NCI-H2029 (cell line): ENCODE measurements at places on chromosomes 7 and 10.

DNA sequence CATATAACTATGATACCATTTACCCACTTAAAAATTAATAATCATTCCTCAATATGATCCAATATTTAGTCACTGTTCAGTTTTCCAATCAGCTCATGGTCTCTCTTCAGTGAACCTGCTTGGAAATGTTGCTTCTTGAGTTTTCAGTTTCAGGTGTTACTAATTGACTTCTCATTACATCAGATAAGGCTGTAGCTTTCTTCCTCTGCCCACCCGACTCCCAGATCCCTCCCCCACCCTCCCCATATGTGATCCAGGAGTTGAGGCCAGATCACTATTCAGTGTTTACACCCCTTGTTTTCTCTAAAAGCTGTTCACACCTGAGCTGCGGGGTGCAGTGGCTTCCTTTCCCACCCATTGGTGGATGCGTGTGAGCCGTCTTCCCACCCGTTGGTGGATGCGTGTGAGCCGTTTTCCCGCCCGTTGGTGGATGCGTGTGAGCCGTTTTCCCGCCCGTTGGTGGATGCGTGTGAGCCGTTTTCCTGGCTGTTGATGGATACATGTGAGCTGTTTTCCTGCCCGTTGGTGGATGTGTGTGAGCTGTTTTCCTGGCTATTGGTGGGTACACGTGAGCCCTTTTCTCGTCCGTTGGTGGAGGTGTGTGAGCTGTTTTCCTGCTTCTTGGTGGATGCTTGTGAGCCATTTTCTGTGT, 3.2 kb upstream of the MTG1 start:
- no peak for DNase-seq

DNA sequence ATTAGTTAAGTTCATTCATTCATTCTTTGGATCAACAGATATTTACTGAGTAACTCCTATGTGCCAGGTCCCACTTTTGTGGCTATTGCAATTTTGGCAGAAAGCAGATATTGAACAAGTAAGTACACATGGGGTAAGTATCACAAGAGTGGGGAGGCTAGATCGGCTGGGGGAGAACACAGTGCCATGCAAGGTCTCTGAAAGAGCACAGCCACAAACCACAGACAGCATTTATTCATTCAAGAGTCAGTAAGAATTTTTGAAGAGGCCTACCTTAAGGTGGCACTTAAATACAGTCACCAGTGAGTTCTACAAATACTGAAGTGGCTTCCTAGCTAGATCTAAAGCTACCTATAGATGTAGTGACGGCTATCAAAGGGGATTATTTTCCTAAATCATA, 304.2 kb downstream of the RNLS start:
- DNase-seq, result no peak

GRCh38 chr10:42648512-42648911, 10.1 kb upstream of the ZNF33B start:
- DNase-seq, result no peak

DNA sequence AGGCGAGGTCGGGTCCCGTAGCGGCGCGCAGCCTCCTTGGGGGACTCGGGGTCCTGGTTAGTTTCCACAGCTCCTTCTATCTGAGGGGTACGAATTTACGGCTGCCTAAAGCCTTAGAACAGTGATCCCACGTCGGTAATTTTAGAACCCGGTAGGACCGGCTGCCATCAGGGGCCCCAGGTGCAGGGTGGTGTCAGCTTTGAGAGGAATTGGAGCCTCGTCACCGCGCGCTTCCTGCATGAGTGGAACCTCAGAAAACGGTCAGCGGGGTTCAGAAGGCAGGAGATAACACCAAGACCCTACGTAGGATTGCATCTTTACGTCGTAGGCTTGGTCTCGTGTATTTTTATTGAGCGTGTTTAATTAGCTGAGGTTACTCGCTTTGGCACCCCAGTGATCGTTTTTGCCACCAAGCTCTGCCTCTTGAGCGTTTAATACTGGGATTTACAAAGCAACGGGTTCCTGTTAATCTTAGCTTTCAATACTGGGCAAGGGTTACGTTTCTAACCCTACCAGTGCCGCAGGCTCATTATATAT, 443 bp downstream of the RNF32 start:
- peak; percentile 30 for DNase-seq

GRCh38 chr10:130333185-130333584, 197.0 kb downstream of the GLRX3 start:
- DNase-seq, result no peak

GRCh38 chr7:1584700-1585099, 14.9 kb upstream of the PSMG3 start:
- DNase-seq, result no peak

GRCh38 chr10:115846528-115846927, 426.5 kb downstream of the GFRA1 start:
- DNase-seq, result no peak

DNA sequence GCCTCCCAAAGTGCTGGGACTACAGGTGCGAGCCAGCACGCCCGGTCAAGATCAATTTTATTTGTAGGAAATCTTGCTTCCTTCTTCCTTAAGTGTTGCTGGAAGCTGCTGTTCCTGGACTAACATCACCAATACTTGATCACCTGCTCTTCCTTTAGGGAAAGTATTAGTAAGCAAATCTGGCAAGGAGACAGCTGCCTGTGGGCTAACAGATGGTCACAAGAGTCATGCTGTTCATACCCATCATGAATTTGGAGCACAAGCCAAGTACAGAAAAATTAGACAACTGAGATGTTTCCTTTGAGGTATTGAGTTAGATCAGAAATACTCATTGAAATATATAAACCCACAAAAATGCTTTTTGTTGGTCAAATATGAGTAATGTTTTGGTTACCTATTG, 27.9 kb downstream of the BAIAP2L1 start:
- peak; percentile 46 for DNase-seq

DNA sequence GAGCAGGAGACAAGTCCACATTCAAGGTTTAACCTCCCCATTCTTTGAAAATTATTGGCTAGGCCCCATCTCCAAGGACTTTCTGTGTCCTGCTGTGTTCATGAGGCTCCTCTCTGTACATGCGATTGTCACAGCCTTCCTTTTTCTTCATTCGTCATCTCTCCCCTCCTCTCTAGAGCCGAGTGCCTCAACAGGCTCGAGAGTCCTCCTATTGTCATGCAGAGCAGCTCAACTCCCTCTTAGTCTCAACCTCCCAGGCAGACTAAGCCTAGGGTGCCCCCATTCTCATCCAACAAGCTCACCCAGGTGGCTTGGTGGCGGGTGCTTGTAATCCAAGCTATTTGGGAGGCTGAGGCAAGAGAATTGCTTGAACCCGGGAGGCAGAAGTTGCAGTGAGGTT, 35.1 kb upstream of the SAMD8 start:
- no peak for DNase-seq

GRCh38 chr10:19921300-19922140, 105.3 kb downstream of the PLXDC2 start:
- DNase-seq, result no peak

DNA sequence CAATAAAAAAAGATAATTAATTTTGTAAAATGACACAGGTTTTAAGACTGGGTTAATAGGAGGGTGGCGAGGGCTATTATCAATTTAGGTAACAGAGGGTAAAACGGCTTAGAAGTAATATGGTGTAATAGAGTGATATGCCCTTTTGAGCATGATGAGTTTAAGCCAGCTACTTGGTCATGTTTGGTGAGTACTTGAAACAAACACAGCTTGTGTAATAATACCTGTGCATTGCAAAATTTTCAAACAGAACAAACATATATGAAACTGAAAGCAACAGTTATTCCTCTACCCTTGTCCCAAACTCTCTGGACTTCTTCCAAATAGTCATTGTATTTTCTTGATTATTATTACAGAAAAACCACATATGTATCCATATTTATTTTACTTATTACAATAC, 241.7 kb downstream of the MAGI2 start:
- DNase-seq, result peak; percentile 48

- no peak for DNase-seq
These were observed 13.6 kb downstream of the KPNA7 start for GRCh38 chr7:99194301-99194700.

- no peak for DNase-seq
These were observed 21.0 kb upstream of the RALA start for GRCh38 chr7:39602351-39602750.

DNA sequence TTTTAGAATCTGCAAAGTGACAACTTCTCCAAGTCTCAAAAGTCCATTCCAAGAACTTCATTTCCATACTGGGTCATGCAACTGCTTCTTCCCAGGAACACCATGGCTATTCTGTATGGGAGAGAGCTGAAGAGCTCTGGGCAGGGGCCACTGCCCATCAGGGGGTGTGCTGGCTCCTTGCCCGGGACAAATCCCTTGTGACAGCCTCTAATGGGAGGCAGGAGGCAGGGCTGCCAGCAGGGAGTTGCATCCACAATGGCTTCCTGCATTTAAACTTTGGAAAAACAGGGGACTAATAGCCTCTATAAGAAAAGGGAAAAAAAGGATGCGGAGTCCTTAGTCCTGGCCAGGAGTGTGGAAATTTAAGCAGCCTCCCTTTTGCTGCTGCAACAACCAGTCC, 18.4 kb upstream of the FRMD4A start:
- no peak for DNase-seq

GRCh38 chr7:155796381-155797261, 15.6 kb downstream of the SHH start:
- peak; percentile 9 for DNase-seq

- no peak for DNase-seq
These were observed 190.4 kb downstream of the SLC25A13 start for GRCh38 chr7:96131525-96131924.
